CD4-positive, alpha-beta memory T cell (primary cell): ENCODE measurements at places on chromosomes 3 and 15.

DNA sequence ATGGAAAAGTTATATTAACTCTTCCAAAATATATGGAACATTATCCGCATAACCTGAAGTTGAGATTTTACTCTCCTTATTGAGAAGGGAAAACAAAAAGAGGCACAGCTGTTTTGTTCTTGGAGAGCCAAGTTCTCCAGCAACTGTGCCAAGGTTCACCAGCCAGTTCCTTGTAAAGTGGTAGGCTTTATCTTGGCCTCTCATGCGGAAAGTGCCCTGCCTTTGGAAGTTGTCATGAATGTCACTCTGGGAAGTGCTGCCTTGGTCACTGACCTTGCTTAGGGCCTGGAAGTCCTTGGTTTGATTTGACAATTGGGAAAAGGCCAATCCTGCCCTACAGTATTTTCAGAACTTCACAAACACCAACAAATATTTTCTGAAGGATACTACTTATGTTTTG lies 44.2 kb upstream of the THRB start:
- no peak for DNase-seq

DNA sequence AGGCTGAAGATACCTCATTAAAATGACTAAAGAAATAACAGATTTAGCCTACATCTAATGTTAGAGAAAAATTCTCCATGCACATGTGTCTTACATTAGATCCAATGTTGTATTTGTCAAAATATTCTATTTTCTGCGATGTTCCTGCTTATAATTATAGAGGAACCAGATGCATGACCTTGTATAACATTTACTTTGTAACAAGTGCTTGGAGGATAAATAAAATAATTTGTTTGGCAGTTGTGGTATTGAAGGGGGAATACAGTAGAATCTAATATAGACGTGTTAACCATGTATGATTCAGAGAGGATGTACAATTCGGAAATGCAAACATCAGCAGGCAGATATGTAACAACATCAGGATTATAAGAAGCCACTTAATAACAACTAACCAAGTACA lies 922.2 kb downstream of the TUSC7 start:
- DNase-seq, result no peak

GRCh38 chr3:133038089-133038730 lies at the start of gene TMEM108:
TSS of gene TMEM108 (plus strand) at chr3:133038391.
- DNase-seq, result no peak

GRCh38 chr3:37611771-37612170 lies 249.9 kb upstream of the CTDSPL start:
- no peak for DNase-seq

DNA sequence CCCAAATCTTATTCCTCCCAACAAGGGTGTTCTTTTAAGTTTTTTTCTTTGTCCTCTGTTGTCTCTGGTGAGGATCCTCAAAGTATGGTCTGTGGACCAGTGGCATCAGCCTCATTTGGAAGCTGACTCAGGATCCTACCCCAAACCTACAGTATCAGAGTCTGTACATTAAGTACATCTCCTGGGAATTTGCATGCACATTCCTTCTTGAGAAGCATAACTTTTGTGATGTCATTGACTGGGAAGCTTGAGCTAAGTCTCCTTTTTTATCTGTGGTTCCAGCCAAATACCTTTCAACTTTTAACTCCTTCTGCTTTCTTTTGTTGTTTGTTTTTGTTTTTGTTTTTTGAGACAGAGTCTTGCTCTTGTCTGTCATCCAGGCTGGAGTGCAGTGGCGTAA lies 40.5 kb downstream of the ARMC8 start:
- no peak for DNase-seq

DNA sequence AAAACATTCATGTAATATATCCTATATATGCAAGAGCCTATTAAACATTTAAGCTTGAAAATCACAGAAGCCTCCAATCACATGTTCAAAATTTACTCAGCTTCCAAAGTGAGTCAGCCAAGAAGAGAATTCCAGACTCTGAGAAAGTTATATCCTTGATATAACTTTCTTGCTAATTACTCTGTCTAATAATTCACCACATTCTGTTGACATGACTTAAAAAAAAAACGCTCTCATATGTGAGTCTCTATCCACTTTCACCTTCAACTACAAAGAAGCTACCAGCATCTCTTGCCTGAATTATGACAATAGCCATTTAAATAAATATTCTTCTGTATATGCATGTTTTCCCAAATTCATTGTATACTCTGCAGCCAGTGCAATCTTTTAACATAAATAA lies 1116.3 kb upstream of the CADM2 start:
- DNase-seq, result no peak

DNA sequence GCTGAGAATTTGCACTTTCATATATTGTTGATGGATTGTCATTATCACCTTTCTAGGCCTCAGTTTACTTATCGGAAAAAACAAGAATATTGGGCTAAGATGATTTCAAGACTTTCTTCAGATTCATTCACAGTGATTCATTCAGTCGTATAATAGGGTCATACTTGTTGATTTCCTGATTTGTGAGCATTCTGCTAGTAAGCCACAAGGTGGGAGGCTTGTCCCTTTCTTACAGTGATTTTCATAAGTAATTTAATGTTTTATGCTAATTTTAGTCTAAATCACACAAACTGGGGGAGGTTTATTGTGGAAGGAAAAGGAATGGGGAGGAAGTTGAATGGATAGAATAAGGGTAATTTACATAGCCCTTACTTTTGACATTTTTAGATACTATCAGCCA lies 126.8 kb upstream of the GOLGA6L4 start:
- DNase-seq, result no peak

DNA sequence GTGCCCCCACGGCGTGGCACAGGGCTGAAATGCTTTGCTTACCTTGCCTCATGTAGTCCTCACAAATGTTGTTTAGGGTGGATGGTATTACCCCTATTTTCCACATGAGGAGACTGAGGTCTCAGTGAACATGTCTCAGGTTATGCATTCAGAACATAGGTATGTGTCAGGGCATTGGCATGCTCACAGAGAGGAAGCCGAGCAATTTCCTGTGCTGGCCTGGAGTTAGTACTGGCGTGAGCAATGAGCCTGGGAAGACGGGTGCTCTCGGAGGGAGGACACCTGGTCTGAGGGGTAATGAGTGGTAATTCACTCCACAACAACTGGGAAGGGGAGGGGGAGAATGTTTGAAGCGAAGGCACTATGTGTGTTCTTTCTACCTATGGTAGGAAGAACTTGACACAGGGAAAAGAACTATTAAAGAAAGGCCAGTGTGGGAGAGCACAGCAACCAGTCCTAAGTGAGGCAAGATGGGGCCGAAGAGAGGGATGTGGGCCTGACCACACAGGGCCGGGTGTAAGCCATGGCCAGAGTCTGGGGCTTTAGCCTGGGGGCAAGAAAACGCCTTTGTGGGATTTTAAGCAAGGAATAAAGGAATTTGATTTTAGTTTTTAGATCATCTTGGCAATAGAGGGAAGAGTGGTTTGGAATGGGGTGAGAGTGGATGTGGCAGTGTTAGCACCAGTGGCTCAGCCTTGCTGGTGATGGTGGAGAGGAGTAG lies 4.9 kb upstream of the FAM131A start:
- no peak for DNase-seq

GRCh38 chr3:188712248-188712924 lies 459.4 kb upstream of the TPRG1 start:
- no peak for DNase-seq

- DNase-seq, result no peak
These were observed 155.8 kb upstream of the LRIG1 start for GRCh38 chr3:66656609-66657008.

GRCh38 chr3:53806182-53807116 lies 39.8 kb downstream of the CHDH start:
- DNase-seq, result no peak

DNA sequence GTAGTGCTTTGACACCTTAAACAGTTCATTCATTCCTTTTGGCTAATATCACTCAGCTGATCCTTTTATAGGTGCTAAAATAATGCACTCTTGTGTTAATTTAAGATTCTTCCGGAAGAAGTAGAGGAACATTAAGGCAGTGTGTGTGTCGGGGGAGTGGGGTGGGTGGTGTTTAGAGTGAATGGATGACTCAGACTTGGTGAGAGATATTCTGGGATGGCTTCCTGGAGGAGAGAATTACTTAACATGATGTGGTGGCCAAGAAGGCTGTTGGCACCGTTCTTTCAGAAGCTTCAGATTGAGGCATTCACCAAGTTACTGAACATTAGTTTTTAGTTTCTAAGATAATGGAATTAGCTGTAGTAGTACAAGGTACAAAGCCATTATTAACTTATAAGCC lies 125.6 kb upstream of the ROPN1 start:
- no peak for DNase-seq
